ENCODE measurements at places on chromosomes 1 and 21.

DNA sequence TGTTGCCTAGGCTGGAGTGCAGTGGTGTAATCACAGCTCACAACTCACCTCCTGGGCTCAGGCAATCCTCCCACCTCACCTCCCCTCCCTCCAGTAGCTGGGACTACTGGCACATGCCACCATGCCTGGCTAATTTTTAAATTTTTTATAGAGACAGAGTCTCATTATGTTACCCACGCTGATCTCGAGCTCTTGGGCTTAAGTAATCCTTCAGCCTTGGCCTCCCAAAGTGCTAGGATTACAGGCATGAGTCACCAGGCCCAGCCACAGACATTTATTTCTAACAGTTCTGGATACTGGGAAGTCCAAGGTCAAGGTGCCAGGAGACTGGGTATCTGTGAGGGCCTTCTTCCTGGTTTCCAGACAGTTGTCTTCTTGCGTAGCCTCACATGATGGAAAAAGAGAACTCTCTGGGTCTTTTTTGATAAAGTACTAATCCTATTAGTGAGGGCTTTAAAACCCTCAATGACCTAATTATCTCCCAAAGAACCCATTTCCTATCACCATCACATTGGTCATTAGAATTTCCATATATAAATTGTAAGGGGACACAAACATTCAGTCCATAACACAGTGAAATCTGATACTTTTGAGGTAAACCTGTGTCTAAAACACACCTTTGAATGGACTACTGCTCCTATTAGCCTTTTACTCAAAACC is 67.9 kb downstream of the PHACTR4 start:
- DNase-seq = no peak

DNA sequence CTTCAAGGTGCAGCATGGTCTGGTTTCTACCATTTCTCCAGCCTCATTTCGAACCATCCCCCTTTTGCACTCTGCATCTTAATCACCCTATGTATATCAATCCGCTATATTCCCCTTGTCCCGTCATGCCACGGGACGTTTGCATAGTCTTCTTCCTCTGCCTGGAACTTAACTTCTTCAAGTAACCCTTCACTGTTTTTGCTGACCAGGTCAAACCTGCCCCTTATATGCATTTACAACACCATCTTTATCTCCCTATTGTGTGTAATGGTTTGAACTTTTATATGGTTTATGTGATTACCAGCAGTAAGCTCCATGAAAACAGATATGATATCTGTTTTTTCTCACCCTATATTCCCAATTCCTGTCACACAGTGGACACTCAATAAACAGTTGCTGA is 2.3 kb downstream of the VPS45 start:
- no peak for DNase-seq

GRCh38 chr1:44371206-44371605 is 16.1 kb upstream of the ERI3 start:
- no peak for DNase-seq

DNA sequence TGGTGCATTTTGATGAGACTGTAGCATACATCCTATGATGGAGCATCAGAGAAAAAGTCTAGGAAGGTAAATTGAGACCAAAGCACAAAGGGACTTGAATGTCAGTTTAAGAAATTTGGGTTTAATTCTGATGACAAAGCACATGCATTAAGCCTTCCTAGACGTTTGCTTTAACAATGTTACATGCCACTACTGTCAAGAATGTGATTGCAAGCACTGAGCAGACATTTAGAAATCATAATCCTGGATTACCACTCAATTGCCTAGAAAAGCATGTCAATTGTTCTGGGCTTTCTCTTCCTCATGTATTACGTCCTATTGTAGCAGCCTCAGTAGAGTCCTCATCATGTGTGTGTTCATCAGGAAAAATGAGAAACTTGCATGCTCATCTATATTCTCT is 117.1 kb downstream of the ZNF281 start:
- no peak for DNase-seq

DNA sequence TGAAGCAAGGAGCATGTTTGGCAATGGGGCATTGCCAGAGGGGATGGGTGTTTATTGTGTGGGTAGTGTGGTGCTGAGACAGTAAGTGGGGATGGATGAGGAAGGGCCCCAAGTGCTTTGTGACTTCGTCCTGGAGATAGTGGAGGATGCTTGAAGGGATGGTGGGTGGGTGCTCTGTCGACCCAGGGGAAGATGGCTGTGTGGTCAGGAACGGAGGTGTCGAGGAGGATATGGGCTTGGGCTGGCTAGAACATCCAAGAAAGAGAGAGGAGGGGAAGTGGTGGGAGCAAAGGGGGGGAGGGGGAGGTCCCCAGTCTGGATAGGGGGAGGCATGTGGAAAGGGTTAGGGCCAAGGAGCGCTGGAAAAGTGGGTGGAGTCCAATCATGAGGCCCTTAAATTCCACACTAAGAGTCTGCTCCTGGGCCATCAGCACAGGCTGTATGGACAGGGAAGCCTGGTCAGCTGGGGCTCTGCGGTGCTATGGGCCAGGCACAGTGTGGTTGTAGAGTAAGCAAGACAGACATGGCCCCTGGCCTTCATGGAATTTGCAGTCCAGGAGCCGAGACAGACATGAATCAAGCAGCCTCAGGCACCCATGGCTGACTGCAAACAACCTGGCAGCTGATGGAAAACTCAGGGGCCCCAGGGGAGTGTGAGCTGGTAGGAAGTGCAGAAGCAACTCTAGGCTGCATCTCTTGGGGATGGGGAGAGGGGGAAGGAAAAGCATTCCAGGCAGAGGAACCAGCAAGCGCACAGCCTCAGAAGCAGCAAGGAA is 36.3 kb downstream of the EDN2 start:
- DNase-seq = no peak

DNA sequence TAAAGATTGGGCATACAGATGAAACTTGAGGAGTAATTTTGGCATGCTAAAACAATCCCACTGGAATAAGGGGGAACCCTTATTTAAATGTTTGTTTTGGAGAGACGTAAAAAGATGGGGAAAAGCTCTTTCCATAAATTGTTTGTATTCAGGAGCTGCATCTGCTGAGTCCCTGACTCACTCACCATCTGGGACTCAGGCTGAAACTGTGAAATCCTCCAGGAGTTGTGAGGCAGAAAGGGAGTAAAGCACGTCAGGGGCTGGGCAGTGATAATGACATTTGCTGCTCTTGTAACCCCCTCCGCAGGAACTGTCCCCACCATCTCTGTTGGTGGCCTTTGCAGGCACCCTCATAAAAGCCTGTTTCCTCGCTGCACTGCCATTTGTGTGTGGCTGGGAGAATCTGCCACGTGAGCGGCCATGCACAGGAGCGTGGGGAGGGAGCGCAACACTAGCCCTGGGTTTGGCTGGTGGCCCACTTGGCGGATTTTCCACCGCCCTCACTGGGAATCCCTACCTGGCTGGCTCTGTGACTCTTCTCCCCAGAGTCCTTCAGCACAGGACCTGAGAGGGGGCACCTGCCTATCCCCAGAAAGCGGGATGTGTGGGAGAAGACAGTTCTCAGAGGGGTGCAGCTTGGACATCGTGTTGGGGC is 45.3 kb downstream of the ZSCAN20 start:
- DNase-seq = no peak

DNA sequence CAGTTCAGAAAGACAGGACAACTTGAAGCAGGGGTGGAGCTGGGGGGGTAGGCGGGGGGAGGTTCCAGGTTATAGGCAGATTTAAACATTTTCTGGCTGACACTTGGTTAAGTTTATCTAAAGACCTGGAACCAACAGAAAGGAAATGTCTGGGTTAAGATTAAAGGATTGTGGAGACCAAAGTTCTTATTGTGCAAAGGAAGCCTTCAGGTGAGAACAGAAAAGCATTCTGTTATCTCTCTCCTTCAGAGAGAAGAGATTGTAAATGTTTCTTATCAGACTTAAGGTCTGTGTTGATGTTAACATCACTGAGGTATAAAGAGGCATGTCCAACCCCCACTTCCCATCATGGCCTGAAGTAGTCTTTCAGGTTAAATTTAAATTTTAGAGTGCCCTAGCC is 3.7 kb upstream of the ACADM start:
- no peak for DNase-seq

DNA sequence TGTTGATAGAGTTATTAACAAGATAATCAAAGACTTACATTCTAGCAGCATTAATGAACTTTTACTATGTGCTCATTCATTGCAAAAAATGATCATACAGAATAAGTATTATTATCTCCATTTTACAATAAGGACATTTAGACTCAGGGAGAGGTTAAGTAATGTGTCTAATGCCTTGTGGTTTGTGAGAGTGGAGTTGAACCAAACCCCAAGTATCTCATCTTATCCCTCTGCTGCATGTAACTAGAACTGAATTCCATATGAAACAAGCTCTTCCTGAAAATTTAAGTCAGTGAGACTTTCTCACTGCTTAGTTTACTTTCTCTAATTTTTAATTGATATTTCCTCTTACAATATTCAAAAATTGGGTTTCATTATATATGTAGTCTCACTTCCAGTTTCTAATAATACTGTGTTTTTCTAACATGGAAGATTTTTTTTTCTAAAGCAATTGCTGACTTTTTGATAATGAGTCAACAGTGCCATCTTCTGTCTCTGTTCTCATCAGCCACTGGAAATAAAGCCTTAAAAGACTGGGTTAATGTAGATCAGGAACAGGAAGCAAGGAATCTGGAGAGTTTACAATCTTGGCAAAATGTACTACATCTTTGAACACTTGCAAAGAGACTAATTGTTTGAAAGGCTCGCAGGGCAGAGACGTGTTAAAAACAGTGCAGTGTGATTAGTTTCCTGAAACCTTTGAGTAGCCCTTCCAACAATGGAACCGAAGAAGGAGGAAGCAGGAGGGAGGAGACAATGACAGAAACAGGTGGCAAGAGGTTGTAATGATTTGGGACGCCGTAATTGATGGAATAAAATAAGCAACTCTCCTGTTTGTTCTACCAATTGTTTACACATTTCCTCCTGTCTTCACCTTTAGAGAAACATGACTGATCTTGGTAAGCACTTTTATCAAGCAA is 567.6 kb downstream of the MRPL39 start:
- DNase-seq = no peak

- DNase-seq = no peak
Observed at GRCh38 chr1:44436401-44437106, 31.5 kb downstream of the RNF220 start.

- DNase-seq = no peak
Observed at GRCh38 chr1:21020151-21020550, 156.5 kb downstream of the EIF4G3 start.

GRCh38 chr1:155697046-155697445 is 8.2 kb downstream of the DAP3 start:
- no peak for DNase-seq

DNA sequence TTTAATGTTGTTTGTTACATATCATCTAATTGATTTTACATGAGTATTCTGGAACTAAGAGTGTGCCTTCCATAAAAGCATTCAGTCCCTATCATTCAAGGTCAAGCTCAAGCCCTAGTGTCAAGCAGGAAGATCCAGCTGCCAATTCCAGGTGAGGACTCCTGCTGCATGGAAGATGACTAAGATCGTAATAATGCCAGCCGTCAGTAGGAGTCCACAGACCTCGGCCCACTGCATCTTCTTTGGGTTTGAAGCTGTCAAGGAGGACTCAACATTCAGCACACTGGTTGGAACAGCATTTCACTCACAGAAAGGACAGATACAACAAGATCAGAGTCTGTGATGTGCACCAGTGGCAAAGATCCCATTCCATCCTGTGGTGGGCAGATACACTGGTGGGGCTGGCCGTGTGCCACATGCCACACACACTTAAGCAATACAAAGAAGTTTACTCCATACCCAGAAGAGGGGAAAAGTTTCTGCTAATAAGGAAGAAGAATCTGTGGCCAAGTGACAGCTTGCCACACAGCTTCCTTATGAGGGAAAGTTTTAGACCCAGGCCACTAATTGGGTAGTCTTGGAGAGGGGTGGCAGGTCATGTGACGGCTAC is 160.4 kb downstream of the PIK3R3 start:
- DNase-seq = no peak

GRCh38 chr21:42683371-42684108 is 30.1 kb downstream of the PDE9A start:
- no peak for DNase-seq
